ENCODE measurements at places on chromosomes 11 and 22. TPM values are rescaled to one million over a fixed set of nuclear protein-coding genes. Genes with fewer than 3 reads are reported as not detected.

TESMIN gene
- 26.6 TPM for total RNA-seq

SCN3B gene
- total RNA-seq, result 5.1 TPM

CD151 gene
- total RNA-seq, result 154 TPM

PACS1 gene
- total RNA-seq, result 68.3 TPM

GNG3 gene
- total RNA-seq, result 2.0 TPM

DLG2 gene
- 2.4 TPM for total RNA-seq

DNA sequence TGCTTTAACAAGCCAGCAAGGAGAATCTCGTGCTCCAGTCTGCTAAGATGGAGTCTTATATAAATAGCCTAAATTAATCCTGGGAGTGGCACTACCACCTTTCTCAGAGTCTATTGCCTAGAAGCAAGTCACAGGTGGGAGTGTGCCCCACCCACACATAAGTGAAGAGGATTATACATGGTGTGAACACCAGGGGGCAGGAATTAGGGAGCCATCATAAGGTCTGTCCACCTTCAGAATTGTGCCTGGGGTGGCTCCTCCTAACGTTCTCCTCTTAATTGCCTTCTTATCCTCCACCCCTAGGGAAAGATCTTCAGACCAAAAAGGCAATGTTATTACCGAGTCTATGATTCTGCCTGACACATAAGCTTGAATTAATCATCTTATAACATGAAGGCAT, 276.8 kb upstream of the SESN3 start:
- no peak for DNase-seq

- no peak for DNase-seq
Observed at GRCh38 chr11:121071846-121072450, 29.1 kb upstream of the TECTA start.

- DNase-seq, result no peak
Observed at GRCh38 chr22:40627612-40628011, 8.9 kb downstream of the MRTFA start.

DNA sequence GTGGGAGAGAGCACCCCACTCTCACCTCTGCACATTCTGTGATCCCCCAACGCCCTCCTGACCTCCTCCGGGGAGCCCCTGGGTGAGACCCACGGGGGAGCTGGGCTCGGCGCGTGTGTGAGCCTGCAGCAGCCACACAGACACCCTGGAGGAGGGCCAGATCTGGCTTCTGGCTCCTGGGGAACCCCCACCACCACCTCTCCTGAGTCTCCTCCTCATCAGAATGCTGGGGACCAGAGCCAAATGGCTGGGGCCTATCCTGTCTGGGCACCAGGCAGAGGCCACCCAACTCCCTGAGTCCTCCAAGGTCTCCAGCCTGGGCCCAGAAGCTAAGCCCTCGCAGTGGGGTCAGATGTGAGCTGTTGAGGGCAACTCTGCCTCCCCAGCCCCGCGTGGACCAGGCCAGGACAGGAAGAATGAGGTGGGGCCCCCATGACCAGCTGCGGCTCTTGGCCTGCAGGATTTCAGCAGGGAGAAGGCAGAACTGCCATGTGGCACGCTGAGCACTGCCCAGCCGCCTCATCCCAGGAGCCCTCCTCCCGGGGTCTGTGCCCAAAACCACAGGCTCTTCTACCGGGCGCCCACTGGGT, 5.5 kb upstream of the PIM3 start:
- DNase-seq, result no peak

DNA sequence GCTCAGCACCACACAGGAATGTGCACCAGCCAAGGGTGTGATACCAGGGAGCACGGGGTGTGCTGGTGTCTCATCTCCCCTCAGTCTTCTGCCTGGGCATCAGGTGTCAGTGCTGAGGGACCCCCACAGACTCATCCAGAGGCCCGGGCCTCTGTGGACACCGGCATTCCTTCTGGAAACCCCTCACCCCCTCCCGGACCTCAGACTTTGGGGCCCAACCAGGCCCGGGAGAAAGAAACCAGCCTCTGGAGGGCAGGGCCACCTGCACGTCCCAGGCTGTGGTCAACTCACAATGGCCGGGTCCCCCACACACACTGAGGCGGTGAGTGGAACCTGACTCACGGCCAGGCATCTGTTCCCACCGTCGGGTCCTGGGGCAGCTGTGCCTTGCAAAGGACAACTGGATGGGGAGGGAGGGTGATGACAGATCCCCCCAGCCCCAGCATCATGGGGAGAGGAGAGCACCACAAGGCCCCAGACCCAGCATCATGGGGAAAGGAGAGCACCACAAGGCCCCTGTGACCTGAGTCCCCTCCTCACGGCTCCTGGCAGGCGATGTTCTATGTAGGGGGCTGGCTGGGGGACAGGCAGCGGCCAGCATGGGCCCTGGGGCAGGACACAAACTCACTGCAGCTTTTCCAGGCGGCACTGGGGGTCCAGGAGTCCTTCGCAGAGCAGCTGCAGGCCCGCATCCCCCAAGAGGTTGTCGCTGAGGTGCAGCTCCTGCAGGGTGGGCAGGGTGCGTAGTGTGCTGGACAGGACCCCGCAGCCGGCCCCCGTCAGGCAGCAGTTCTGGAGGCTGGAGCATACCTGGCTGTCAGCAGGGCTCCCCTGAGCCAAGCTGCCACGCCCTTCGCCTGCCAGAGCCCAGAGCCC, 7.6 kb downstream of the RNH1 start:
- no peak for DNase-seq

DNA sequence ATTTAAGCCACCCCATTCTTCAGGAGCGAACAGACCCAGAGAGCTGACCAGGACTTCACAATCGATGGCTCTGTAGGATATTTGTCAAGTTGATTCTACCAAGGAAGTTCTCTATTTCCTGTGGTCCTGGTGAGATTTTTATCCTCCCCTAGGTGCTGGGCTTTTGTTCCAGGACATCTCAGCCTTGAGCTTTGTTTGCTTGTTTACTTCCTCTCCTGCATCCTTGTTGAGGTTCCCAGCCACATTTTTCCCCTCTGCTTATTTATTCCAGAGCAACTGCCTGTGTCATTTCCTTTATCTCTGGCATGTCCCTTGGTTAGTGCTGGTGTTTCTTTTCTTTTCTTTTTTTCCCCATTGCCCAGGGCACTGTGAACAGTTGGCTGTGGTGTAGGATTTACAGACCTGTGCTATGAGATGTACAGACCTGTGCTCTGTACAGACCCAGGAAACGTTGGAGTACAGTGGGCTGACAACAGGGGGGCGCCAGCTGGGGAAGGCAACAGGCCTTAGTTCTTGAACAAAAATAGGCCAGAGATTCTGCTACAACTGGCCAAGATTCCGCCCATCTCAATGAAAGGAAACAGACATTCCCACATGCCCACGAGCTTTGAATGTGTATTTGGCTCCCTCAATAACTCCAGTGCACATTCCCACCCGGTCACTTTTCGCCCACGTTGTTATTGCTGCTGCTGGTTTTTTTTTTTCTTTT, 235.9 kb upstream of the DDI1 start:
- no peak for DNase-seq

DNA sequence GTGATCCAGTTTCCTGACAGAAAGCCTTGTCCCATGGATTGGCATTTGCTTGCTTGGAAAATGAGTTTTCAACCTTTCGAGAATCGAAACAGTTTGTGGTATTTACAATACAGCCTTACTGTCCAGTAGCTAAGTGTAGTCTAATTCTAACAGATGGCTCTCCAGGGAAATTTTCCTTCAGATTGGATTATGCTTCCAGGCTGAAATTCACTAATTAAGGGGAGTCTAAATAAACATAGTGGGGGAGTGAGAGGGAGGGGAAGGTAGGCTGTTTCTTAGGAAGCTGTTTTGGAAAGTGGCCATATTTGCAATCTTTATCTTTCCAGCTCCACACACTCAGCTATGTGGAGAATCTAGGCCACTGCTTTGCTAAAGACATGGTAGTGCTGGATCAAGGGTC, 81.3 kb downstream of the SYT9 start:
- DNase-seq, result no peak

- DNase-seq, result no peak
Observed at GRCh38 chr11:77253690-77254089, 47.8 kb downstream of the GDPD4 start.

DNA sequence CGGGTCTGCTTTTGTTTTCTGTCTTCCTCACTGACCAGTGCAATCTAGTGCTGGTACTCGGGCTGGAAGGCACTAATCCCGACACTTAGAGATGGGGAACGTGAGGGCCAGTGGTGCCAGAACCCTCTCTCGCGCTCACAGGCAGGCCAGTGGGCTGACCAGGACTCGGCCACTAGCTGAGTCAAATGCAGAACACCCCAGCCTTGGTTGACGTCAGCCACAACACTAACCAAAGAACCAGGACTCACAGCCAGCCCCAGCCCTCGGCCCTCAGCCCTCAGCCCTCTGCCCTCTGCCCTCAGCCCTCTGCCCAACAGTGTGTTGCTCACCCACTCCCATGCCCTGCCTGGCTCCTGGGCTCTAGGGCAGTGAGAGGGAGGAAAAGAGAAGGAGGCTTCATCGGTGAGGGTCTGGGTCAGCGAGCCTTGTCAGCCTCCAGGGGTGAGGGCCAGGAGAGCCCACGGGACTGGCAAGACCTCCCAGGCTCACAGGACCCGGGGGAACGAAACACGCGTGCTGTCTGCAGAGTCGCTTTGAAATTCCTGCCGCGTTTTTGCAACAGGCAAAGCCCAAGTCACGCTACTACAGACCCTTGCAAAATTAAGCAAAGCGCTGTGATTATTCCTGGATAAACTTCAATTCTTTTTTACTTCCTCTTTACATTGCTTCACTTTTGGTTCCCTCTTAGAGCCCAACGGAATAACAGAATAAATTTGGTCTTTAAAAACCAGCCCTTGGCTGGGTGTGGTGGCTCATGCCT, 27.5 kb downstream of the KIAA0930 start:
- DNase-seq, result no peak

DNA sequence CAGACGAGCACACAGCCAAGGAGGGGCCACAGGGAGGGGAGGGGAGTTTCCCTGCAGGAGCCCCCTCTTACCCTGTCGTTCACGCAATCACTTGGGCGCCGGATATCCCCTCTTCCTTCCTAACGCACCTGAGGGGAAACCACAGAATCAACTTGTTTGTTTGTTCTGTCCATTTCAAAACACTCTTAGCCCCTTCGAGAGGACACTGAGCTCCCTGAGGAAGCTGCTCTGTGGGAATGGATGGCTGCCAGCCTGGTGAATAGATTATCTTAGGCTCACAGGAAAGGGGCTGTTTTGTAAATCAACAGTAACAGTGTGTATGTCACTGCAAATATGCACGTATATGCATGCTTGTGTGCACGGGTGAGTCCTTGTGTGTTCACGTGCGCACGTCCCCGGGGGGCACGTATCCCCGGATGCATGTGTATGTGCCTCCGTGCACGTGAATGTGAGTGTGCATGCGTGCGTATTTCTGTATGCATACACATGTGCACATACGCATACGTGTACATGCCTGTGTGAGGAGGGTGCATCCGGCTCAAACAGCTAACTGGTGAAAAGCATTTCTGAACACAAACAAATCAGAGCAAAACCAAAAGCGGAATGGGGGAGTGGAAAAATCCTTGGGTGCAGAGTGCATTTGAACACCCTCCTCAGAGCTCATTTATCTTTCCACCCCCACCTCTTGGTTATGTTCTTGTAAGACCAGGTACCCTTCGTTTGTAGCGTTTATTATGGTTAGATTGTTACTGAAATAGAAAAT, 7.2 kb downstream of the ARSA start:
- DNase-seq, result peak; percentile 75

DNA sequence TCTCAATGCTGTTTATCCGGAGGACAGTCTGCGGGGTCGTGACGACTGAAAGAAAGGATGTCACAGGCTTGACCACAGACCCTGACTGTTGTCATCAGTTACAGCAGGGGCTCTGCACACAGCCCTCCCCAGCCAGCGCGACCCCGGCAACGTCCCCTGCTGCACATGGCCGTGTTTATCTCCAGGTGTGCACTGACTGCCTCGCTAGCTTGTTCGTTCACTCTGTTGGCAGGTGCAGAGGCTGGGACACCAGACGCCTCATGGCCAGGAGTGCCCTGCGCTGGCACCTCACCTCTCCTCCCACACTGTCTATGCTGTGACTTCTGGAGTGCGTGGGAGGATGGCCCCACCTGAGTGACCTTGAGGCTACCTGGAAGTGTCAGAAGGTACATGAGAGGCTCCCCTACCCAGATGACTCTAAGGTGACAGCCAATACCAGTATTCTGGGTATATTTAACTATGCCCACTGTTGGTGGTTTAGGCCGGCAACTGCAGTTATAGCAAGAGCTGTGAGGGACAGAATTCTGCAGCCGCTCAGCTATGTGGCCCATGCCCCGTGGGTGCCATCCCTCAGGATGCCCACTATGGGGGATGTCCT, 12.2 kb downstream of the MRPL21 start:
- no peak for DNase-seq

DNA sequence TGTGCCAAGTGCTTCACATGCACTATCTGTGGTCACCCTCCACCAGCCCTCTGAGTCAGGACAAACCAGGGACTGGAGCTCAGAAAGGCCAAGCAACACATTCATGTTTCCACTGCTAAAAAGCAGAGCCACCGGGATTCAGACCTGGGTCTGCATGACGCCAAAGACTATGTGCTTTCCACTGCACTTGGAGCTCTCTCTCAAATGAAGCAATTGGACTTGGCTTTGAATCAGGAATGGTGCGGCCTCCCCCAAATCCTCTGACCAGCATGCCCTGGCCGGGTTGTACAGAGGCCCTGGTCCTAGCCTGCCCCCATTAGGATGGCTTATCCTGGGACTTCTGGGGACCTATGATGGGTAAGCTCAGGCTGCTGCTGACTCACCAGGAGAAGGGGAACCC, 80.7 kb downstream of the PKNOX2 start:
- DNase-seq, result no peak

DNA sequence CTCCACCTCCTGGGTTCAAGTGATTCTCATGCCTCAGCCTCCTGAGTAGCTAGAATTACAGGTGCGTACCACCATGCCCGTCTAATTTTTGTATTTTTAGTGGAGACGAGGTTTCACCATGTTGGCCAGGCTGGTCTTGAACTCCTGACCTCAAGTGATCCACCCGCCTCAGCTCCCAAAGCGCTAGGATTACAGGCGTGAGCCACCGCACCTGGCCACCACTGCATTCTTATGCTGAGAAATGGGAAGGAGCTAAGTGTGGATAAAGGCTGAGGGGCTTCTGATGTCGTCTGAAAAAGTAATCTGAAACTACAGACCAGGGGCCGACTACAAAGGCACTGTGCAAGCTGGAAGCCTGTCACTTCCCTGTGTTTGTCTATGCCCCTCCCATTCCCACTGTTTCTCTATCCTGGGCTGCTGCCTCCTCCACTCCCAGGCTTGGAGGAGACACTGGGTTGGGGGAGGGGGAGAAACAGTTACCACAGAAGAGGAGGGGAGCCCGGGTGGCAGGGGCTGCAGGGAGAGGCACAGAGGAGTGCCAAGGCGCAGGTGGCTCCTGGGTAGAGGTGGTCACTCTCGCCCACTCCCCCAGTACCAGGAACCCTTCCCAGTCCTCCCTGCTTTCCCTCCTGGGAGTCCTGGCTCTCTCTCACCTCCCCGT, 2.9 kb upstream of the MTA2 start:
- DNase-seq, result no peak

DNA sequence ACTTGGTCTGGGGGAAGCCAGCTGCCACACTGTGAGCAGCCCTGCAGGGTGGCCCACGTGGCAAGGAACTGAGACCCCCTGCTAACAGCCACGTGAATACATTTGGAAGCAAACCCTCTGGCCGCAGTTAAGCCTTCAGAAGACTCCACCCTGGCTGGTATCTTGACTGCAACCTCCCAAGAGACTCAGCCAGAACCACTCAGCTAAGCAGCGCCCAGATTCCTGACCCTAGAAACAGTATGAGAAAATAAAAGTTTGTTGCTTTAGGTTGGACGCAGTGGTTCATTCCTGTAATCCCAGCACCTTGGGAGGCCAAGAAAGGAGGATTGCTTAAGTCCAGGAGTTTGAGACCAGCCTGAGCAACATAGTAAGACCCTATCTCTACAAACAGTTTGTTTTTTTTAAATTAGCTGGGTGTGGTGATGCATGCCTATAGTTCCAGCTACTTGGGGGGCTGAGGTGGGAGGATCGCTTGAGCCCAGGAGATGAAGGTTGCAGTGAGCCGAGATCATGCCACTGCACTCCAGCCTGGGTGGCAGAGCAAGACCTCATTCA, 8.7 kb downstream of the ZMAT5 start:
- no peak for DNase-seq

Data from progenitor cell of endocrine pancreas (in vitro differentiated cells).